HS-5 (cell line): ENCODE measurements at places on chromosomes 12 and 14.

- DNase-seq: no peak
These were observed 100.3 kb upstream of the TMTC1 start for GRCh38 chr12:29883941-29884554.

DNA sequence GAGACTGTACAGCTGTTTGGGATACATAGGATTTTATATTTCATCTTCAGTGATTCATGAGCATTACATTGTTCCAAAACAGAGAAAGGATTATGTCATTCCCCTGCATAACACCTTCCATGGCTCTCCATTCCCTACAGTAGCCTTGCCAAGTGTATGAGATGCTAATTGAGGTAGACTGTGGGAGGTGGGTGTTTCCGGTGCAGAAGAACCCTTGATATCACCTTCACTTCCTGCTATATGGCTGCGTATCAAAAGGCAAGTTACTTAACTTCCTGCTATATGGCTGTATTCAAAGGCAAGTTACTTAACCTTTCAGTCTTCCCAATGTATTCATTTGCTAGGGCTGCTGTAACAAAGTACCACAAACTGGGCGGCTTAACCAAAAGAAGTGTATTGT is 11.2 kb downstream of the FAR2 start:
- DNase-seq: no peak

GRCh38 chr14:53331921-53332320 is 178.8 kb upstream of the DDHD1 start:
- DNase-seq: no peak

DNA sequence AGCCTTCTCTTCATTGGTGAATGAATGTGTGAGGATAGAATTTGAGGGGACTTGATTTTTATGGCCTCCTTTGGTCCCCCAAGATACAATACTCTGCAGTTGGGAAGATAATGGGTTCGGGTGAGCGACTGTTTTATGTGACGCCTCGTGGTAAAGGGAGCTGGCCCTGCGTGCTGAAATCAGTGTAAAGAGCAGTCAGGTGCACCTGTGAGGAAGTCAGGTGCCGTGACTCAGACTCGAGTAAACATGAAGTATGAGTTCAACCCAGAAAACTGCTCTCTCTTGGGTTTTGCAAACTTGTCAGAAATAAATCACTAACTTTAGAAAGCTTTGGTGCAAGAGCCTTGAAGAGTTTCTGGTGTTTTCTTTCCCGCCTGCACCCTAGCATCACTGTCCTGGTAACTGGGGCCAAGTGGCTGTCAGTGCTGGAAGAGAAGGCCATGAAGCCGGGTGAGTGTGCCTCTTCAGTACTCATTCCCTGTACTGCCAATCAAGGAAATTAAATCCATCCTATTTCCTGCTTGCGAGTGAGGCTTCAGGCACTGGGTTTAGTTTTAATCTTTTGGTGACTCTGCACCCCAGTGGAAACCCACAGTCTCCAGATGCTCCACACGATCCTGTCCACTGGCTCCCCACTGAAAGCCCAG is 59.2 kb downstream of the AACS start:
- DNase-seq: no peak

GRCh38 chr14:70289138-70289537 is 70.3 kb downstream of the COX16 start:
- no peak for DNase-seq

DNA sequence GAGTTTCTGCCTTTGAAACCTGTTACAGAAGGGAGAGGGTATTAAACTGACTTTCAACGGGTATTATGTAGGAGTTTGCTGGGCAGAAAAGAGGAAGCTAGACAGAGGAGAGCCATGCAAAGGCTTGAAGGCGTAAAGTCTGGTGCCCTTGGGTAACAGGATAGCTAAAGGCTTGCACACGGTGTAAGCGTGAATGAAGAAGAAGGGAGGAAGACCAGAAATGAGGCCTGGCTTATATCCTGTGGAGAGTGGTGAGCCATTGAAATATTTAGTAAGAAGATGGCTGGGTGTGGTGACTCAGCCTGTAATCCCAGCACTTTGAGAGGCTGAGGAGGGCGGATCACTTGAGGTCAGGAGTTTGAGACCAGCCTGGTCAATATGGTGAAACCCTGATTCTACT is 22.6 kb downstream of the SUDS3 start:
- DNase-seq: no peak

- DNase-seq: no peak
These were observed 222.1 kb downstream of the AACS start for GRCh38 chr12:125287155-125287847.

- DNase-seq: no peak
These were observed 498.5 kb downstream of the NELL2 start for GRCh38 chr12:44377443-44378187.

DNA sequence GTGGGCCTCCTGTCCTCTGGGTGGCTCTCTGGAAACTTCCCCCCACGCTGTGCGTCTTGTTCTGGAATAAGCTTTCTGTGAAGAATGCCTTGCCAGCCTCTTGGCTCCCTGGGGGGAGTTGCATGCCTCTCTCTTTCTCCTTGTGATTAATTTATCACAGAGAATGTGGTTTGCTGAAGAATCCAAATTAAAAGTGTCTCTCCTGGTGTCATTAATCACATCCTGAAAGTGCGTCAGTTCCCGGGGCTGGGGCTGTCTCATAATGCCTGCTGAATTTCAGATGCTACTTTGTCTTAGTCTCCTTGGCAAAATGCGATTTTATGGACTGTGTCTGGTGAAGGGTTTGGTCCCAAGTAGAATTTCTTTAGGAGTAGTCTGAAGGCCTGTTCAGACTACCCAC is 787.7 kb upstream of the TMEM132C start:
- no peak for DNase-seq

DNA sequence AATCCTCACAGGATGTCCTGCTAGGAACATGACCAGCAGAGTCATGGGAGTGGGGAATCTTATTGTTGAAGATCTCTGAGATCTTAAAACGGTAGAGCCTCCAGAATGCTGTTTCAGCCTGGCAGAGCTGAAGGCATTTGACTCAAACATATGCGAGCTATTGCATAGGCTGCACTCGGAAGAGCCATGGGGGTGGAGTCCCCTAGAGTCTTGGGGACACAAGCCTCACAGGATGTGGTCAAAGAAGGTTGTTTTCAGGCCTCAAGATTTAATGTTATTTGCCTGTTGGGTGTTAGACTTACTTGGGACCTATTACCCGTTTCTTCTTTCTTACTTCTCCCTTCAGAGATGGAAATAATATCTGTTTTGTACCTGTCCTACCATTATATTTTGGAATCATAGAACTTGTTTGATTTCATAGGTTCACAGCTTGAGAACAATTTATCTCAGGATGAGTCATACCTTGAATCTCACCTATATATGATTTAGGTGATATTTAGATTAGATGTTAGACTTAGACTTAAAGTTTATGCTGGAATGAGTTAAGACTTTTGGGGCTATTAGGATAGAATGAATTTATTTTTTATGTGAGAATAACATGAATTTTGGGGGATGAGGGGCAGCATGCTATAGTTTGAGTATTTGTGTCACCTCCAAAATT is 172.2 kb upstream of the ATP2B1 start:
- DNase-seq: no peak

DNA sequence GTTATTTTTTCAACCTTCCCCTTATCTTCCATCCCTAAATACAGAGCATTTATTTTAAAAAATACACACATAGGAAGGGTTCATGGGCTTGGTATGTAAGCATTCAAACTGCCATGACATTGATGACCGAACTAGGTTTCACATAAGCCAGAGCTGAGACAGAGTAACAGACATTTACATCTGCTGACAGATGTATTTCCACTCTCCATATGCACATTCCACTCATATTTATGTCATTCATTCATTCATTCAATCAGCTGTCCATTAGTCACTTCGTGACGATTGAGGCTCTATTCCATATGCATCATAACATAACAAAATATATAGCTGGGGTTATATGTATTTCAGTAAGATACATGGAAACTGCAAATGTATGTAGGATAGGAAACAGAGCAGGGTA is 145.5 kb upstream of the OTX2 start:
- DNase-seq: no peak

- no peak for DNase-seq
These were observed 3.8 kb upstream of the HOXC8 start for GRCh38 chr12:54004841-54005530.

- DNase-seq: no peak
These were observed 78.1 kb downstream of the RPL10L start for GRCh38 chr14:46573498-46573897.

DNA sequence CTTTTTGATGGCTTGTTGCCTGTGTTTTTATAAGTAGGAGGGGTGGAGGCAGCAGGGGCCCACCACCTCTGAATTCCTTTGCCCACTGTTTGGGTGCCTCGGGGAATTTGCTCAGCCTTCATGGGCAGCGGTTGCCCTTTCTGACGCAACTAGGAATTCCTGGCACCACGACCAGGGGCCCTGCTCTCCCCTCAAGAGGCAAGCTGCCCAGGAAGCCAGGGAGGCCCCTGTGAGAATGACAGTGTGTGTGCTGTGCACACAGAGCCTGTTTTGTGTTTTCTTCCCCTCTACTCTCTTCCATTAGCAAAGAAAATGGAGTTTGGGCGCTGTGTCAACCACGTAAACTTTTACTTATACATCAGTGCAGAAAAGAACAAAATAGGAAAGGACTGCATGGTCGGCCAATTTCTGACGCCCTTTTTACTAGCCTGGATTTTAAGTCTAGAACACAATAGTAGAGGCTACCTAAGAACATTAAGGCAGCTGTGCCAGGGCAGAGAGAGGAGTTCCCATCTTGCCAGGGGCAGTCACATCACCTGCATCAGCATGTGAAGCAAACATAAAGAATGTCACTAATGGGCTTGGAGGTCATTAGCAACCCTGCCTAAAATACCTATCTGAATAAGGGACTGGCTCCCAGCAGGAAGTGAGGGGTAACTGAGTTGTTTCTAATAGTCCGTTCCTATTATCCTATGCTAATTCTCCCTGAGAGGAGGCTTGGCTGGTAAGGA is 17.9 kb upstream of the PTGR2 start:
- DNase-seq: no peak

GRCh38 chr12:13417516-13417915 is 221.0 kb downstream of the EMP1 start:
- DNase-seq: no peak

DNA sequence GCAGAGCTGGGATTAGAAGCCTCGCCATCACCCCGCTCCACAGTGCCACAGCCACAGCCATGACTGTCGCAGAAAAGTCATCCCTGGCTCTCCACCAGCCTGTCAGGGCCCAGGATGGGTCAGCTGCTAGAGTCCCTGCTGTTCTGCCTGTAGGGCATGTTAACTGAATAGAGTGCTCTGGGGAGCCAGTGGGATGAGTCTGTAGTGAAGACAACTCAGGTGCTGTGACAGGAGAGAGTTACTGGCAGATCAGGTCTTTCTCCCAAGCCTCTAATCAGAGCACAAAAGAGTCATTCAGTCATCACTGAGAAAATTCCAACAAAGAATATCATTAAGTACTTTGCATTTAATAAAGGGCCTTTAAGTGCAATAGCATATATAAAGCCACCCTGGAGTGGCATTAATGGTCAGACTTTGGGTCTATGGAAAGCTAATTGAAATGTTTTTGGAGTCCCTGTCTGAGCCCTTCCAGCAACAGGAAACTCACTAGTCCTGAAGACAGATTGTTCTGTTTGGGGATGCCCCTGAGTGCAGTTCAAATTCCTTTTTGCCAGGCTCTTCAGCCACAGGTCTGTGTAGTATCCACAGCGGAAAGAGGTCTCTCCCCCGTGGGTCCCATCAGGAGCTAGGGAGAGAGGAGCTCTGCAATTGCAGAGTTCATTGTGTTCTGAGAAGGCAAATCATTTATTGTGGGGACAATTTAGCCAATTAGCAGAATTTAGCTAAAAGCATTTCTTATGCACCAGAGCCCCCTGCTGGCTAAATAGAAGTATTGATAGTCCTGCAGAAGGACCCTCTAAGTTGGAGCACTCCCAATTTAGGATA is 45.2 kb upstream of the C14orf132 start:
- DNase-seq: peak; percentile 11

- no peak for DNase-seq
These were observed 25.9 kb upstream of the SRSF5 start for GRCh38 chr14:69741055-69741454.

- DNase-seq: no peak
These were observed 351.0 kb downstream of the NAV3 start for GRCh38 chr12:78181544-78182162.

DNA sequence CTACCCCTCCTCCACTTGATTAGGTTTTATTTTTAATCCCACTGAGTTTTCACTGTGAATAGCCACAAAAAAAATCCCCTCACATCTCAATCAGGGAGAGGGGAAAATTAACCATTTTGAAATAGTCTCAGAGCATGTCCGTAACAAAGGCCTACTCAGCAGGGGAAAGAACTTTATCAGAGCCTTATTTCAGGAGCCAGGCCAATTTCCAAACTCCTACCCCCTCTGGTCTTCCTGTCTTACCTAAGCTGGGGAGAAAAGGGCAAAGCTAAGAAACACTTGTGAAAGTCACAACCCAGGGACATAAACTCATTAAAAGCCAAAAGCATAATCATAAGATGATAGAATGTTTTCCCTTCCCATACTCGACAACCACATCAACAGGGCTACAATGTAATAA is 260.3 kb upstream of the DIO3 start:
- DNase-seq: no peak

DNA sequence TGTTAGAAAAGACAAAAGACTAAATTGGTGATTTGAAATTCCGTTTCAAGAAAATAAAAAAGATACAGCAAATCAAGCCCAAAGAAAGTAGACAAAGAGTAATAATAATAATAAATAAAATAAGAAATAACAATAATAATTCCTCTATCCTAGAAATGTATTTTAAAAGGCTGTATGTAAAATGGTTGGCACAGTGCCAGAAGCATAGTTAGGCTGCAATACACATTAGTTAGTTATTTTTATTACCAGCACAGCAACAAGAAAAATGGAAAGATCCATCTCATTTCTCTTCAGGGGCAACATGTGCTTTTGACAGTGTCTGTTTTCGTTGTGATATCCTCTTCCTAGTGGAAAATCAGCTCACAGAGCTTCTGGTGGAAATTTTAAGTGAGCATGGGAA is 174.1 kb upstream of the TMTC1 start:
- no peak for DNase-seq

DNA sequence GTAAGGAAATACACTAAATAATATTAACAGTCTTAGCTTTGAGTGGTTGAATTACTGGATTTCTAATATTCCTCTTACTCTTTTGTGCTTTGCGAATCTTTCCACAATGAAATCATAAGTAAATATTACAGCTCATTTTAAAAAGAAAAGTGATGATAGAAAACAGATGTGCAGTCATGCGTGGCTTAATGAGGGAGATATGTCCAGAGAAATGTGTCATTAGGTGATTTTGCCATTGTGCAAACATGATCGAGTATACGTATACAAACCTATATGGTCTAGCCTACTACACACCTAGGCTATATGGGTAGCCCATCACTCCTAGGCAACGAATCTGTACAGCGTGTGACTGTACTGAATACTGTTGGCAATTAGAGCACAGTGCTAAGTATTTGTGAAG is 59.3 kb downstream of the SLC15A5 start:
- DNase-seq: no peak

DNA sequence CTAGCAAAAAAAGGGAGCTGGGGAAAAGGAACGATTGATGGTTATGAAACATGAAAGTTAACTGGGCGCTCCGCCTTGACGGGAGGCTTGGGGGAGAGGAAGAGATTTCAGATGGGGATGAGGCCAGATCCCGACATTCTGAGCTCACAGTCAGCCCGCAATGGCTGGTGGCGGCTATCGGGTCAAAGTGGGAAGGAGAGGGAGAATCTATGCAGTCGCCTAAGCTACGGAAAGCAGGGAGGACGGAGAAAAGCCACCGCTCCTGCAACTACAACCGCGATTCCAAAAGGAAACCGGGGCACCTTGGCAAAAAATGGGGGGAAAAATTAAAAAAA is 502 bp downstream of the MPHOSPH9 start:
- DNase-seq: no peak
